HuH-7.5 (cell line): ENCODE measurements at places on chromosomes 1 and 21.

- no peak for DNase-seq
These were observed 10.3 kb upstream of the PTPN7 start for GRCh38 chr1:202170726-202171125.

DNA sequence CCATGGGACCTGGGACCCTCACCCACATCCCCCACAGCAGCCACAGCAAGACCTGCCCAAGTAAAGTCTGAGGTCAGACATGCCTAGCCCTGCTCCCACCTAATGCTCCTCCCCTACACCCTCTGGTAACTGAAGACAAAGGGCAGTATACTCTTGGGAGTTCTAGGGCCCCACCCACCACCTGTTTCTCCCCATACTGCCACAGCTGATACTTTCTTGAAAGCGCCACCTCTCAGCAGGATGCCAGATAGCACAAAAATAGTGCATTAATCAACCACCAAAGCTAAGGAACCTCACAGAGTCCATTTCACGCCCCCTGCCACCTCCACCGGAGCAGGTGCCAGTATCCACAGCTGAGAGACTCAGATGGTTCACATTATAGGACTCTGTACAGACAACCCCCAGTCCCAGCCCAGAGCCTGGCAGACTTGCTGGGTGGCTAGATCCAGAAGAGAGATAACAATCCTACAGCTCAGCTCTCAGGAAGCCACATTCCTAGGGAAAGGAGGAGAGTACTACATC, 238.1 kb downstream of the LRRC40 start:
- DNase-seq, result no peak

DNA sequence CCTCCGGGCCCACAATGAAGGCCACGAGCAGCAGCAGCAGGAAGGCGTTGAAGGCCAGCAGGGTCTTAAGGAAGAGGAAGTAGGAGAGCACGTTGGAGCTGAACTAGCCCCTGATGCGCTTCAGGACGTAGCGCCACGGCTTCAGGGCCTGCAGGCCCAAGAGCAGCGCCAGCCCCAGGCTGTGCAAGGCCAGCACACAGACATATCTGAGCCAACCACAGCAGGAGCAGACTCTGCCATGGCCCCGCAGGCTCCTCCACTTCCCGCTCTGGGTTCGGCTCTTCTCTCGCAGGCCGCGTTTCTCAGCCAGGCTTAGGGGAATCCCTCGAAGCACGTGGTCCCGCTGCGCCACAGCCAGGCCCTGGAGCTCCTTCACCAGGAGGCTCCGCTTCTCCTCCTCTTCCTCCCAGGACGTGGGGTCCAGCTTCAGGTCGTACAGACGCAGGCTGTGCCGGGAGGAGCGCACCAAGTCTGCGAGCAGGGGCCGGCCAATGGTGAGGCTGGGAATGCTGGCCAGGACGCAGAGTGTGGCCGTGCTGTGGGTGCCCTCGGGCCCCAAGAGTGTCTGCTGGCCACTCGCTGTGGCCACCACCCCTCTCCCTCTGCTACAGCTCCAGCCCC, 41.7 kb downstream of the ZNF691 start:
- no peak for DNase-seq

DNA sequence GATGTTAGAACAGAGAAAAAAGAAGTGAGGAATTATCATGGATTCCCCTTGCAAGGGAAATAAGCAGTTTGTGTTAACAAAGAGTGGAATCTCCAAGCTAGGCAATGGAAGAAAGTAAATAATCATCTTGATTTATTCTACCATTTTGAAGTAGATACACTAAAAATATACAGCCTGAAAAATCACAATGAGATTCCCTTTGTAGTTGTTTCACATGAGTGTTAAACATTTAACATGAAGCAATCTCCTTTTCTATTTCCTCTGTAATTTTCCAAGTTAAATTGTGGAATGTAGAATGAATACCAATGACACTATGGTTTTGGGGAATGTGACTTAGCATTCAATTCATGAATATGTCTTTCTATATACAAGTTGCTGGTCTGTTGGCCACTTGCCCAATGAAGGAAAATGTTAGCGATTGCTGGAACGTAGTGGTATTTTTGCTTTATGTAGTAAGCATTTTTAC, 5.7 kb downstream of the TGFB2 start:
- DNase-seq, result no peak

DNA sequence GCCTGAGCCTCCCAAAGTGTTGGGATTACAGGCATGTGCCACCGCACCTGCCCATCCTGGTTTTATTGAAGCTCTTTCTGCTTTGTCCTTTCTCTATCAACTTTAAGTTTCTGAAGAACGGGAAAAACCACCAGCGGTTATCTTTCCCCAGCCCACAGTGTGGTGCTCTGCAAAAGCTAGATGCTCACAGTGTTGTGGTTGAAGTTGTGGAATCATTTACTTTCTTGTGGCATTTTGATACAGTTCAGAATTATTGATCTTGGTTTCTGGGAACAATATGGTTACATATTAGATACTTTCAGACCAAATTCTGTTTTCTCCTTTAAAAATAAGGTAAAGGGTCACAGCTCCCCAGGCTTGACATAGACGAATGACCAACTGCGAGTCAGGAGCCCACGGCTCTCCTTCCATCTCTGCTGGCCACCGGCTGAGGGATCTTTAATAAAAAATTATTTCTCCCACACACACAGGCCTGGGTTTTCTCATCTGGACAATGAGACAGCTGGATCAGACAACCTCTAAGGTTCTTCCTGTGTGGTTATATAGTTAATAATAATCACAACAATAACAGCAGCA, 385.3 kb downstream of the SETD4 start:
- no peak for DNase-seq

DNA sequence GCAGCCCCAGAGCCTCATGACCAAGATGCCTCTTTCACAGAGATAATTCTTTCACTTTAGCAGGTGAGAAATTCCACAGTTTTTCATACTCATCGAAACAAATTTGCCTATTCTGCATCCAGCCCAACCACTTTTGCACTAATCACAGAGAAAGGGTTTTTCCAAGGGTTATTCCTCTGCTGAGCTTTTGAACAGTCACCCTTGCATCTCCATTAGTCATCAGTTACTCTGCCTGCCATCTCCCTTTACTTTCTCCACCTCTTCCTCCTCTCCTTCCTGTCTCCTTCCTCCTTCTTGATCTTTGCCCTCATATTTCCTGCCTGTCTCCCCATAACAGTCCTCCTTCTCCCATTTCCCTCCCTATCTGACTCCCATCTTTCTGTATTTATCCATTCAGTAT, 43.9 kb downstream of the FH start:
- DNase-seq, result no peak

- no peak for DNase-seq
These were observed 18.9 kb downstream of the FAAH start for GRCh38 chr1:46412893-46413595.

DNA sequence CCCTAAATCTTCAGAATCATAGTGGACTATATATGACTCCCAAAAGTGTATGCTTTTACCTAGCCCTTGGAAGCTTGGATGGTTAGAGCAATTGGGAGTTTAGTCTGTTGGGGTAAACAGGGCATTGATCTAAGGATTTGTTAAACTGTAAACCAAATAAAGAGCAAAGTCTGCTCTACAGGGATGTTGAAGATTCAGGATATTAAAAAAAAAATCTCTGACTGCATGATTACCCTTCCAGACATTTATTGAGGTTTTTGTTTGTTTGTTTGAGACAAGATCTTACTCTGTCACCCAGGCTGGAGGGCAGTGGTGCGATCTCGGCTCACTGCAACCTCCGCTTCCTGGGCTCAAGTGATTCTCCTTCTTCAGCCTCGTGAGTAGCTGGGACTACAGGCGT, 31.6 kb downstream of the PBX1 start:
- DNase-seq, result no peak
